Endothelial cell of umbilical vein (primary cell): ENCODE measurements at places on chromosomes 13 and 19. TPM values are rescaled to one million over a fixed set of nuclear protein-coding genes. Genes with fewer than 3 reads are reported as not detected.

GRCh38 chr19:51803967-51804366, 9.0 kb downstream of the FPR3 start:
- no peak for DNase-seq

Gene CYP4F8
- not detected in 2 replicates for polyA plus RNA-seq

DNA sequence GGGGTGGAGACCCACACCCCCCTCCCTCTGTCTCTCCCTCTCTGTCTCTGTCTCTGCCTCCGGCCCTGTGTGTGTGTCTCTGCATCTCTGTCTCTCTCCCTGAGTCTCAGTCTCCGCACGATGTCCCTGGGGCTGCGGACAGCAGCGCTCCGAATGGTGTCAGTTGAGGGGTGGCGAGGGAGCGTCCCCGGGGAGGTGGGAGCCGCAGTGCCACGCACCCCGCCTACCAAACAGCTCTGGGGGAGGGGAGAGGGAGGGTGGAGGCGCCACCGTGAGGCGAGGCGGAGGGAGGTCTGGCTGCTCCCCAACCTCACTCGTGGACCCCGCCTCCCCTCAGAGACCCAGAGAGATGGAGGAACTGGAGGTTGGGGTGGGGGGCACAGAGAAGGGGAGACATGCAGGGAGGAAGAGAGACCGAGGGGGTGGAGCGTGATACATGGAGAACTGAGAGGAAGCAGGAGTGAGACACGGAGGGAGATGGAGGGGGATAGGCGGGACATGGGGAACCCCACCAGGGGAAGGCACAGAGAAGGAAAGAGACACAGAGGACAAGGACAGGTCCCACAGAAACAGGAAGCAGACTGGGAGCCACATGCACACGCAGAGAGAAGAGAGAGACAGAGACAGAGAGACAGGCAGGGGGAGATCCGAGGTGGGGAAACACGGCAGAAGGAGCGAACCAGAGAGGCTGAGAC, 7.2 kb downstream of the ERFL start:
- DNase-seq: no peak

Gene TTC9B
- polyA plus RNA-seq: not detected in 2 replicates

- no peak for DNase-seq
Observed at GRCh38 chr19:27673986-27674385, 1539.0 kb downstream of the UQCRFS1 start.

DNA sequence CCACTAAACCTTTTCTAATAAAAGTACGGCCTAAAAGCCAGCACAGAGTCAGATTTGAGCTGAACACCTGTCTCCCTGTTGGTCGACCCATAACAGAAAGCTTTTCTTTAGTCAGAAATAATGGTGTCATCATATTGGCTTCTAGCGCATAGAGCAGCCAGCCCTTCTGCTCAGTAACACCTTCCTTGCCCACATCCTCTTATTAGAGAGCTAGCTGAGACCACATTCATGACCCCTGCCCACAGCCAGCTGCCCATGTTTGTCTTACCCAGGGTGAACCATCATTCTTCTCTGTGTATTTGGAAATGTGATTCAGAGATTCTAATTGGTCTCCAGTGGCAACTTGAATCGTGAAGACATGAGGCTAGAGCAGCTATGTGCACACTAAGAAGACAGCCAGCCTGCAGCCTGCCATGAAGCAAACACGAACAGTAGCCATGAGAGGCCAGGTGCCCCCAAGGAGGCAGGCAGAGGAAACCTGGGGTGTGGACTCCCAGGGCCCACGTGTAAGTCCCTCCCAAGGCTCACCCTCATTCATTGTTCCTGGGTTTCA, 82.3 kb upstream of the PDCD5 start:
- no peak for DNase-seq

Gene B9D2
- 23.9 and 28.4 TPM in 2 replicates for polyA plus RNA-seq

Gene THSD8
- 2.6 TPM in 1 of 2 replicates, not detected in the other for polyA plus RNA-seq

Gene MATK
- polyA plus RNA-seq: not detected in 2 replicates

DNA sequence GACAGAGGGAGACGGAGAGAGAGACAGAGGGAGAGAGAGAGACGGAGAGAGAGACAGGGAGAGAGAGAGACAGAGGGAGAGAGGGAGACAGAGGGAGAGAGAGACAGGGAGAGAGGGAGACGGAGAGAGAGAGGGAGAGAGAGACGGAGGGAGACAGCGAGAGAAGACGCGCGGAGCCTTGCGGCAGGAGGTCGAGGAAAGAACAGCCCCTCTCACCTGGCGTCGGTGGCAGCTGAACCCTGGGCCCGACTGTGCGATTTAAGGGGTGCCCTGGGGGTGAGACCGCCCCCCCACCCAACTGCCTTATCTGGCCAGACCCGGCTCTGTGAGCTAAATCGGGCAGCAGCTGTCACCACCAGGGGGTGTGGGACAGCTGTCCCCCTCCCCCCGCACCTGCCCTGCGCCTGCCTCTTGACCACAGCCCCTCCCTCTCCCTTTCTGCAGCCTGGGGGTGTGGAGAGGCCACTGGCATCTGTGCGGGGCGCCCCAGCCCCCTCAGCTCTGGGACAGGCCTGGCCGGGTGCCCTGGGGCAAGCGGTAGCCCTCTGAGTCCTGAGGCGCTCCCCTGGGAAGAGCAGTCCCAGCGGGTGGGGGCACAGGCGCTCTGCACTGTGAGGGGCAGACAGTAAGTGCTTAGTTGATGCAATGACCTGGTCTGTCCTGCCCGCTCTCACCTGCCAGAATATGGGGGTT, 10.8 kb downstream of the JOSD2 start:
- no peak for DNase-seq

GRCh38 chr19:56086671-56087430, 34.2 kb downstream of the ZNF787 start:
- DNase-seq: no peak
